Esophagus mucosa (tissue), 1 donor: ENCODE measurements at places on chromosomes 5 and 9. TPM values are rescaled to one million over a fixed set of nuclear protein-coding genes. Genes with fewer than 3 reads are reported as not detected.

- no peak for ATAC-seq
Observed at GRCh38 chr5:133381571-133382365, 230.6 kb downstream of the FSTL4 start.

DNA sequence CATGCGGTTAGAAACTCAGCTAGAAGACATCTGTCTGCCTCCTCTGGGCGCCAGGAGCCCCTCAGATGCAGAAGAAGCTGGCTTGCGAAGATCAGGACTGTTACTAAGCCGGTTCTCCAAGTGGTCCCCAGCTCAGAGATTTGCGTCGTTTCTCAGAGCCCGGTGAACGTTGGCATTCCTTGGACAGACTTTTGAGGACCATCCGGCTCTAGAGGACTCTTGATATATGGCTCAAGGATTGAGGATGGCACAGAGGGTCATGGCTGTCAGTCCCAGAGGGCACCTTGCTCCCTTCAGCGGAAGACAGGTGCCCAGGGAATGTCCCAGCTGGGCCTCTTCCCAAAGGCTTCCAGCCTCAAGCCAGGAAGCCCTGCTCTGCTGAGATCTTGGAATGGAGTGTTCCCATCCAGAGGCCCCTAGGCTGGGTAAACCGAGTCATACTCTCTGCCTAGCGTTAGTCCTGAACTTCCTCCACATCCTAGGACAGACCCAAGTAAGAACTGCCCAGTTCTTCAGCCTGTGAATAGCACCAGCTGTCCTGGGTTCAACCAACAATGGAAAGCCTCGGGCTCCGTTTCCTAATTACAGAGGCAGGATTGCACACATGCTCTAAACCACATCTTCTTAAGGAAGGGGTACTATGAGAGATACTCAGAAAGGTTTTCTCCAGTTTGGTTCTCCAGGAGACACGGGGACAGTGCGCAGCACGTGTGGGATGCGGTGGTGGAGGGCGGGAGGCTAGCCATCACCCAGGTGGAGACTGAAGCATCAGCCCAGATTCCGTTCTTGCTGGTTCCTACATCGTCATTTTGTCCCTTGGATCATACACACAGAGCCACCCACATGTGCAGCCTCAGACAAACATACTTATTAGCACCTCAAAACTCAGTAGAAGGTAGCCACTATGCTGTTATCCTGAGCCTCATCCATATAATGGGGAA lies 51.4 kb downstream of the ZNF354C start:
- ATAC-seq, result no peak

DNA sequence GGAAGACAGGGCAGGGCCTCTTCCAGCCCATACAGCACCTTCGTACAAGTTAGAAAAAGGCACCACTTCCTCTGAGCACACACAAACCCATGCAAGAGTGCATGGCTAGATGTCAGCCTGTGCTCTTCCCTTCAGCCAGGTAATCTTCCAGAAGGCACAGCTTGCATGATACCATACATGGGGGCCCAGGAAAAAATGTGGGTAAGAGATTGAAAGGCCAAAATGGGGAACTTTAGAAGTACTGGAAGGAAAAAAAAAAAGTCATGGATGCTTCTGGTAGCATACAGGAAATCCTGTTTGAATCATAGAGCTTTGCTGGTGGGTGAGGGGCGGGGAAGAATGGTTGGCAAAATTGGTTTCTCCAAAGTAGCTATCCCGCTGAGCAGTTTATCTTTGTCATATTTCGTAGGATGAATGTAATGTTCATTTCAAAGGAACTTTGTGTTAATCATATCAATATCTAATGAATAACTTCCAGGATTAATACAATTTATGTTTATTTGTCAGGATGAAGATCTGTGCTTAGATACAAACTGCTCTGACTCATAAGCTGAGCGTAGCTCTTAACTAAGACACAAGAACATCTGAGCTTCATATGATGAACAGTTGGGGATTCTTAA lies 78.2 kb upstream of the MAP3K1 start:
- ATAC-seq, result no peak

- no peak for ATAC-seq
Observed at GRCh38 chr9:16039218-16039987, 486.6 kb downstream of the CCDC171 start.

GRCh38 chr9:129197978-129198318 lies 19.9 kb upstream of the IER5L start:
- ATAC-seq, result no peak

GRCh38 chr9:84953797-84954705 lies 284.5 kb downstream of the NTRK2 start:
- peak; percentile 93 for ATAC-seq

- no peak for ATAC-seq
Observed at GRCh38 chr5:4780633-4781032, 359.5 kb upstream of the ADAMTS16 start.

DNA sequence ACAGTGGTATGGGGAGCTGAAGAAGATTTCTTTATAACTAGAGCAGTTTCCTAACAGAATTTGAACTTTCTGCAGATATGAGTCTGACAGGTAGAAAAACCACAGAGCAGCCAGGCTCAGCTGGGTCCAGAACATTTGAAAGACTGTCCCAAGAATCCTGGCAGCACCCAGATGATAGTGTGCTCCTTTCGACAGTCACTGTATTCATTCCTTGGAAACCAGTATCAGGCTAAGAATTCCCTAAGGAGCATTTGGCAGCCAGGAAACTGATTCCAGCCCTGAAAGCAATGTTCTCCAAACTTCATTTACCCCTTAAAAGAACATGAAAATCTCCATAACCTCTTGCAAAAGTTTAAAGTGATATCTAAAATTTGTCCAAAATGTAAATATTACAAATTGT lies 123.0 kb upstream of the MTAP start:
- no peak for ATAC-seq

DNA sequence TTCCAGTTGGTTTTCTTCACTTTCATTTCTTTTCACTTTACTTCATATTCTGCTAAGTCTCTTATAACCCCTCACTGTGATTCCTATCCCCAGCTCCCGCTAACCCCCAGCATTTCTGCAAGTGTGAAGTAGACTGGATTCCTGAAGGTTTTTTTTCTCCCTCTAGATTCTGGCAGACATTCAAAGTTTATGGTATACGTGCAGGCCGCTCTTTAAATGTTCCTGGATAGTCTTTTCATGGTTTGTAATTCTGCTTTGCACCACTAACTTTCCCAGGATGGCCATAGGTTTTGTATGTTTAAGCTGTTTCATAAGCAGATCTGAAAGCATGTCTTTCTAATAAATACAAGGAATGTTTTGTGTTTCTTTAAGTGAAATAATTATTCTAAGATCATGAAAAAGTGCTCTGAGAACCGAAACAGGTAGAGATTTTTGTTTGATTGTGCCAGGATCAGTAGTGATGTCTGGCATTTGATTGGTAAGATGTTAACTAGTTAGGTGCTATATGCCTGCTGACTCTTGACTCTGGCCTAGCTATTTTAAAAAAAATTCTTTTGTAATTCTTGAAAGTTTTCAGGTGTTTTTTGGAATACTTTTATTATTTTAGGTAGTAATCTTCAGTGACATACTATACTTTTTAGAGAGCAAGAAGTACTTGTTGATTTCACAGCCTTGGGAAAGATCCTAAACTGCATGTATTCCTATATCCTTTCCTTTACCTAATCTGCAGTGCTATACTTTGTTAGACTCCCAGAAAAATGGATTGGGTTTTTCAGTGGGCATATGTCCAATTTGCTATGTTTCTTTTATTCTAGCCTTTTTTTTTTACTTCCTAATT lies 29.7 kb downstream of the CNOT6 start:
- ATAC-seq, result no peak

Gene CDH9
- not detected for total RNA-seq

Gene F2R
- total RNA-seq, result 2.3 TPM

Gene ITGA2
- total RNA-seq, result 31.3 TPM

Gene ICE1
- total RNA-seq, result 10.8 TPM

Gene CNOT6
- 22.1 TPM for total RNA-seq

Gene PAPPA
- total RNA-seq, result 9.4 TPM

Gene ADGRV1
- 3.7 TPM for total RNA-seq
